ENCODE measurements at places on chromosomes 2 and 18.

DNA sequence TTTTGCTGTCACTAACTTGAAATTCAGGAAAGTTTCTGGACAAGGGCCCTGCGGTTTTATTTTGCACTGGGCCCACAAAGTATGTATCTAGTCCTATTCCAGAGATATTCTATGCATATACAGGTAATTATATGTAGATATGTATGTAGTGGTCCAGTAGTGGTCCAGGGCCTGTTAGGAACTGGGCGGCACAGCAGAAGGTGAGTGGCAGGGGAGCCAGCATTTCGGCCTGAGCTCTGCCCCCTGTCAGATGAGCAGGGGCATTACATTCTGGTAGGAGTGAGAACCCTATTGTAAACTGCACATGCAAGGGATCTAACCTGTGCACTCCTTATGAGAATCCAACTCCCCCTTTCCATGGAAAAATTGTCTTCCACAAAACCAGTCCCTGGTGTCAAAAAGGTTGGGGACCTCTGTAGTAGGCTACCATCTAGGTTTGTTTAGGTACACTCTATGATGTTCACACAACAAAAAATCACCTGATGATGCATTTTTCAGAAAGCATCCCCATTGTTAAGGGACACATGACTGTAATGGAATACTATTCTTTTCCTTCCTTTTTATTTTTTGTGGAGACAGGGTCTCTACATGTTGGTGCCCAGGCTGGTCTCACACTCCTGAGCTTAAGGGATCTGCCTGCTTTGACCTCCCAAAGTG is 2.8 kb upstream of the PPP4R3B start:
- ATAC-seq = no peak

GRCh38 chr18:79901665-79902064 is 49.8 kb downstream of the SLC66A2 start:
- ATAC-seq = no peak

DNA sequence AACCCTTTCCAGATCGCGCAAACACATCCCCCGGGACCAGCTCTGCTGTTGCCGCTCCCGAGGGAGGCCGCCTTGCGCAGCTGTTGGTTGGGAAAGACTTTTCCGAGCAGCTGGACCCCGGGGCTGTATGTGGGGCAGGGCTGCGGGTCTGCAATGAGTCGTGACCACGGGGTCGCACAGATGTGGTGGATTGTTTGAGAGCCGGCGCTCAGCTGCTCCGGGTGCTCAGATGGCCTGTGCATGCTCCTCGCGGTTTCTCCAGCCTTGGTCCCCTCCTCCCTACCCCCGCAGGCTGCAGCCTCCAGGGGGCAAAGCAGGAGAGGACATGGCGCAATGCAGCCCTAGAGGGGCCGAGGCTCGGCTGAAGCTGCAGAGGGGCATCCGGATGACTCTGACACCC is 105.2 kb upstream of the OTOS start:
- no peak for ATAC-seq

DNA sequence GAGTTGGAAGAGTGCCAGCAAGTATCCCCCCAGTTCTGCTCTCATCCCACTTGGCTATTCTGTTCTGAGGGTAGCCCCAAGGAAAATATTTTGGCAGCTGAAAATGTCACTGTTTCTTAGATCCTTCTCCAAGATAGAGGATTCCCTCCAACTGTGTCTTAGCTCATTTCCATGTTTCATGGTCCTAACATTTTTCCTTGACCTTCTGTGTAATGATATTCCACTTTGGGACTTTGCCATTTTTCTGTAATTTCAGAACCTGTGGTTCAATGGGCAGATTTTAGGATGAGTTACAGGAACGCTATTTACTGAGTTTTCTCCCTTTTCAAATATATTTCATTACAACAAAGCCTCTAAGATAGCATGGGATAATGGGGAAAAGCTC is 34.7 kb downstream of the NHEJ1 start:
- ATAC-seq = no peak

GRCh38 chr2:207777124-207777523 is 7.4 kb upstream of the FZD5 start:
- no peak for ATAC-seq

DNA sequence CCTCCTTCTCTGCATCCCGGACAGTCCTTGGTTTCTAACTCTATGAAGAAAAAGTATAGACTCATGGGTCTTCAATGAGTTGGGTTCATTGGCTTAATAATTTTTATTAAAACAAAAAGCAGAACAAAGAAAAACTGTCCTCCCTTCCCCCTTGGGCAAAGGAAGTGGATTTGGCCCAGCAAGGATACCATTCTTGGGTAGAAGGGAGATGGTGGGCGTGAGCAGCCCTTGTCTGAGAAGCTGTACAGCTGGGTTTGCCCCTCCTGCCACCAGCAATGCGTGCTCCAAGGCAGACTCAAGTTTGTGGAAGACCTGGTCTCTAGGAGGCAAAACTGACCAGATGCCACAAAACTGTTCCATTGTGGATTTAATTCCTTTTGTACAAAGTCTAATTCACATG is 12.7 kb downstream of the PCARE start:
- ATAC-seq = no peak

GRCh38 chr2:45279356-45279755 is 270.1 kb upstream of the SIX2 start:
- ATAC-seq = no peak

DNA sequence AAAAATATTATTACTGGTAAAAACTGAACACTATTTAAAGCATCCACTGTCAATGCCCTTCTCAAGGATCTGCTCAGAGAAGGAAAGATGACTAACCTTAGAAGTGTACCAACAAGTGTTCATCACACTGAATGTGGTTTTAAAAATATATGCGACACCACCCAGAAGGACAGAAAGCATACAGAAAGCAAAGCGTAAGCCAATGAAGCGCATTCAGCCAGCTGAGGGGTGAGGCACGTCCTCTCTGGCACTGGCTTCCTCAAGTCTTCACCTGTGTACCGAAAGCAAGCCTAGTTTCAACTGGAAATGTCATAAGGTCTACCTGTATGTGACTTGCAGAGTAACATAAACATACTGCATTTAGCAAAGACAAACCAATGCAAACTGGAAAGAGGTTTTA is 88.8 kb downstream of the PSMG2 start:
- ATAC-seq = no peak

- ATAC-seq = peak; percentile 93
Measured at GRCh38 chr2:74843899-74844298, 10.0 kb downstream of the HK2 start.

- no peak for ATAC-seq
Measured at GRCh38 chr2:126913881-126914615, 15.4 kb downstream of the TEX51 start.

DNA sequence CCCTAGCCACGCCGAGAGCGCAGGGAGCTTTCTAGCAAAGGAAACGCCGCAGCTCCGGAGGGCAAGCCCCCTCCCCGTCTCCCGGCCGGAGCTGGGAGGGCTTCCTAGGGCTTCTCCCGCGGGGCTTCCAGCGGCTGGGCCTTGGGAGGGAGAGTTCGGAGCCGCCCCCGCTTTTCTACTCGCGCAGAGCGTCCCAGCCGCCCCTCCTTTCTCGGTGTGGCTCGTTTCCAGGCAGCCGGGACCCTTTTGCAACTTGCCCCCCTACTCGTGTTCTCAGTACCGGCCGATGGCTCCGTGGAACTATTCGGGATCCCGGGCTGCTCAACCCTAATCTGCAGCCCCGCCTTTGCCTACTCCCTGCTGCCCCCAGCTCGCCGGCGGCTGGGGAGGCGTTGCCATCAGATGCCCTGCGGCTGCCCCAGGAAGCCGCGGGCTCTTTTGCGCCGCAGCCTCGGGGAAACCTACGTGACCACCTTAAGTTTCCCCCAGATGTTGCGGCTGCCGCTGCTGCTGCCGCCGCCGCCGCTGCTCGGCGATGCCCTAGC is 1.5 kb upstream of the NR4A2 start:
- peak; percentile 36 for ATAC-seq

GRCh38 chr18:2180586-2180985 is 390.7 kb downstream of the METTL4 start:
- ATAC-seq = no peak

DNA sequence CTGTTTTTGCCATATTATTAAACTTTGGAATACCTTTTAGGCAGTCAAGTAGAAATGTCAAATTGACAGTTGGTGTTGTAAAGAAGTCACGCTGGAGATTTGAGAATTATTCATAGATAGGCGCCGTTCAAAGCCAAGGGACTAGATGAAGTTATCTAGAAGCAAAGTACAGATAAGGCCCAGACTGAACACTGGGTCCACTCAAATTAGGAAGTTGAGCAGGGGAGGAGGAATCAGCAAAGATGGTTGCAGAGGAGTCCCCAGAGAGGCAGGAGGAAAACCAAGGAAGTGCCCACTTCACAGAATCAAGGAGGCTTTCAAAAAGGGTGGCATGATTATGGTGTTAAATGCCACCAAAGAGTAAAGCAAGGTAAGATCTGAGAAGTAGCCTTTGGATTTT is 9.6 kb upstream of the ALS2 start:
- no peak for ATAC-seq

DNA sequence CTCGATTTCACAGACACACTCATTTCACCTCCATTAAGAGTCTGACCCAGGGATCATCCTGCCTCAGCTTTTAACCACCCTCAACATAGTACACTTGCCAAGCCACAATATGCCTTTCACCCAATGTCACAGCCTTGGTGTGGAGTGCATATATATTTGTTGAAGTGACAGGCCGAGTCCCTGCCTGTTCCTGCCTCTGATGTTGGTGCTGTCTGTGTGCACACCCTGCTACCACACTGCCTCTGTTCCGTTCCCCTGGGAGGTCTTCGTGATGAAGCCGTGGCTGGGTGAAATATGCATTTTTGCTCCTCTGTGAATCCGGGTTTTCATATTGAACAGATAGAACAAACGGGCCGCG is 90.3 kb downstream of the RNF144A start:
- ATAC-seq = no peak

GRCh38 chr2:46544581-46544980 is 65.2 kb downstream of the TMEM247 start:
- no peak for ATAC-seq

DNA sequence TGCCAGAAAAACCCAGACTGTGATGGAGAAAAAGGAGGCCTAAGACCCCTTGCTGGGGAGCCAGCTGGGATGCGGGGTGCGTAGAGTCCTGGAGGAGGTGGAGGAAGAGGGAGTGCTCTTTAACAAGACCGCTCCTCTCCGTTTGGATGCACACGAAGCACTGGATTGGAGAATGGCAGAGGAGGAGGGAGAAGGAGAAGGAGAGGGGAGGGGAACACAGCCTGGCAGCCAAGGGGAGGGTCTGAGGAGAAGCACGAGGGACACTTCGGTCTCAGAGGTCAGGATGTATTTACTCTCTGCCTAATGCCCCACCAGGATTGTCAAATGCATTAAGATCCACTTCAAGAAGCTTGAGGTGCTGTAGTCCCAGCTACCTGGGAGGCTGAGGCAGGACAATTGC is 42.0 kb upstream of the SLC35G4 start:
- no peak for ATAC-seq

DNA sequence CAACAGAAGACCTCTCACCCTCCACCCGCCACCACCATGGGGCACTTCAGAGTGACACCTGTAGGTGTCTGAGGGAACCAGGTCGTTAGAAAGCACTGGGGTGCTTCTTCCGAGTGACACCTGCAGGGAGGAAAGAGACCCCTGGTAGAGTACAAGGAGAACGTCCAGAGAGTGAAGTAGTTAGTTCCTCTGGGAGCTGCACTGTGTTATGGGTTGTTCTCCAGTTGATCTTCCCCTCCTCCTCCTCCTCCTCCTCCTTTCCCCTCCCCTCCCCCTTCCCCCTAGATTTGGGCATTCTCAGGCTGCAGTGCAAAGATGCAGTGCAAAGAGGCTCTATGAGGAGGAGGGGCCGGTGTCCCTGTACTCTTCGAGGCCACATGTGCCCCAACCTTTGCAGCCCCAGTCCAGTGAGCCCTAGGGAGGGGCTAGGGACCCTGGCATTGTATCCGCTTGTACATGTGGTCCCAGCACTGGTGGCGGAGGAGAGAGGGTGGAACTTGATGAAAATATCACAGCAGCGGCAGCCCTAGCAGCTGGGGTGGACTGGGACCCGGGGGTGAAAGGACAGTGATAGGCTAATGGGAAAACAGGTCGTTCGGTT is 850 bp downstream of the DNAJB2 start:
- no peak for ATAC-seq

- ATAC-seq = no peak
Measured at GRCh38 chr2:152861349-152861942, 143.0 kb downstream of the ARL6IP6 start.

- no peak for ATAC-seq
Measured at GRCh38 chr2:28378679-28379584, 13.7 kb upstream of the FOSL2 start.

DNA sequence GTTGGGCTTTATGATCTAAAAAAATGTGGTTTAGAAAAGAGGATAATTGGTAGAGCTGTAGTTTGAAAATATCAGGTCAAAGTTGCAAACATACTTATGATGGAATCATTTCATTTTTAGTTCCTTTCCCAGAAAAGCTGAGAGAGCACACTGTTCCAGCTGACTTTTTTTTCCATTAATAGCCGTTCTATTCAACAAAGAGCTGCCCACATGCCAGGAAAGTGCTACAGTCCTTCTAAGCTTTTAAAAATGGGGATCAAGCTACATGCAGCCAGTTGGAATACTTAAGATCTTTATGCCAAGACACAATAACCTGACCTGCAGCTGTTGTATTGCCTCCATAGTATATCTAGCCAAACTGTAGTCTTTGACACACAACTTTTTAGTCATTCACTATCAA is 111.5 kb downstream of the GALNT3 start:
- no peak for ATAC-seq

DNA sequence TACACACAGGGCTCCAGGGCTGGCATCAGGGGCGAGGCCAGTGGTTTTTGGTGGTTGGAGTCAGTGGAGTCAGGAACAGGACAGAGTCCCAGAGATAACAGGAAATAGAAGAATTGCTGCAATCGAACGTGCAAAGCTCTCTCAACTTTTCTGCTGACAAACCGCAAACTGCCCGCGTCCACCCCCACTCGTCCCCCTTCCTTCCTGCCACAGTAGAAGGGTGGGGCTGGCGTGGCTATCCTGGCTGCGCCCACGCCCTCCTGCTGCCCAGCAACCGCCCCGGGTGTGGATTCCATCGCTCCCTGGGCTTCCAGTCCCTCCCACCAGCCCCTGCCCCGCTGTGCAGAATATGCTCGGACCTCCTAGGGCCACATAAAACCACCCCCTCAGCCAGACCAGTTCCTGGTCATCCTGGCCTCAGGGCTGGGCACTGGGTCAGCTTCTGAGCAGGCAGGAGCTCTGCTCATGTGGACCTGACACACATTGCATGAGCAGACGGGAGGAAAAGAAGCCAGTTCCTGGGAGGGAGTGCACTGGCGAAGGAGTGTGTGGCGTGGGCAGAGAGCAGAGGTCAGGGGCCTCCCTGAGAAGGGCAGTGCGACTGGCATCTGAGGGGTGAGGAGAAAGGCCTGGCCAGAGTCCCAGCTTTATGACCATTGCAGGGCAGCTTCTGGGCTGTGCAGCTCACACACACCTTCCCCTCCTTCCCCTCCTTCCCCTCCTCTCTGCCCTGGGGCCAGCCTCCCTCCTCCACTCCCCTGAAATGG is 85.4 kb upstream of the ATG16L1 start:
- ATAC-seq = no peak

DNA sequence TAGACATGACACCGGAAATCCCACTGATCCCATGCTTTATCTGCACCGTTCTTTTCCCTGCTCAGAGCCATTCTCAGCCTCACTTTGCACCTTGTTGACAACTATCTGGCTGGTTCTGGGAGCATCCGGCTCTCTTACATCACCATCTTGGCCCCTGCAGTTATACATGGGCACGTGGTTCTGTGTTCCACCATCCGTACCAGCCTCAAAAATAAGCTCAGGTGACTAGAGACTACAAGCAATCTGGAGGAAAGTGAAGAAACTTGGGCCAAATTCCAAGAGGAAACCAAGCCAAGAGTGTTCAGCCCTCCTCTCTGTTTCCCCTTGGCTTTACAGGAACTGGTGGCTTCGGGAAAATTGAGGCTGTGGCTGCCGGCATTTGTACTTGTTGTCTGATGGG is 244.6 kb upstream of the ACVR2A start:
- no peak for ATAC-seq

- ATAC-seq = no peak
Measured at GRCh38 chr2:32403782-32404181, 47.0 kb downstream of the BIRC6 start.

Data from activated CD4-positive, CD25-positive, alpha-beta regulatory T cell treated with anti-CD3 and anti-CD28 coated beads, Interleukin-2, amount 50 U/mL, for 24 hours (primary cell).